ENCODE measurements at places on chromosomes 11 and 22.

DNA sequence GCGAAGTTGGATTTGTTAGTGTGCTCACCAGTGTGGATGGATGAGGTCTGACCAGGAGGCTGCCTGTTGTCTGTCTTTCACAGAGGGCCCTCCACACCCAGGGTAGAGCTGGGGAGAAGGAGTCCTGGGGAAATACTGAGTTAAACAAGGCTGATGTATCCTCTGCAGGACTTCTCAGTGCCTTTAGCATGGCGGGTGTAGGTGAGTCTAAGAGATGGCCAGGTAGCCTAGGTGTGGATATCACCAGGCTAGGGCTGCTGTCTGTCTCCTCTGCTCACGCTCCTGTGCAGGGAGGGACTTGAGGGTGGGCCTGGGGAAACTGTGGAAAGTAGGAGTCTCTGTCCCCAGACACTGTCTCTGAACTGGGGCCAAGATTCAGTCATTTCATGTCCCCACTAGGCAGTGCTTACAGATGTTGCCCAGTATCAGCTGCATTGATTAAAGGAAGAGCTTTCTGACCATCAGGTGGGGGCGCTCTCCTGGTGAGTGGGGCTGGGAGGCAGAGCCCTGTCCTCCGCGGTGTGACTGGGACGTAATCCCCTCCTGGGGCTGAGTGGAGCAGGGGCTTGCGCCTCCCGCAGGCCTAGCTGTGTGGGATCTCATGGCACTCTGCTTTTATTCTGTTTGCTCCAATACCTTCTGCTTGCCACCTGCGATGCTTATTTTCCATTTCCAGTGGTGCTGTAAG is 35.5 kb upstream of the CCDC188 start:
- DNase-seq = no peak

GRCh38 chr11:59413646-59414045 is 12.6 kb downstream of the OR5A2 start:
- no peak for DNase-seq

DNA sequence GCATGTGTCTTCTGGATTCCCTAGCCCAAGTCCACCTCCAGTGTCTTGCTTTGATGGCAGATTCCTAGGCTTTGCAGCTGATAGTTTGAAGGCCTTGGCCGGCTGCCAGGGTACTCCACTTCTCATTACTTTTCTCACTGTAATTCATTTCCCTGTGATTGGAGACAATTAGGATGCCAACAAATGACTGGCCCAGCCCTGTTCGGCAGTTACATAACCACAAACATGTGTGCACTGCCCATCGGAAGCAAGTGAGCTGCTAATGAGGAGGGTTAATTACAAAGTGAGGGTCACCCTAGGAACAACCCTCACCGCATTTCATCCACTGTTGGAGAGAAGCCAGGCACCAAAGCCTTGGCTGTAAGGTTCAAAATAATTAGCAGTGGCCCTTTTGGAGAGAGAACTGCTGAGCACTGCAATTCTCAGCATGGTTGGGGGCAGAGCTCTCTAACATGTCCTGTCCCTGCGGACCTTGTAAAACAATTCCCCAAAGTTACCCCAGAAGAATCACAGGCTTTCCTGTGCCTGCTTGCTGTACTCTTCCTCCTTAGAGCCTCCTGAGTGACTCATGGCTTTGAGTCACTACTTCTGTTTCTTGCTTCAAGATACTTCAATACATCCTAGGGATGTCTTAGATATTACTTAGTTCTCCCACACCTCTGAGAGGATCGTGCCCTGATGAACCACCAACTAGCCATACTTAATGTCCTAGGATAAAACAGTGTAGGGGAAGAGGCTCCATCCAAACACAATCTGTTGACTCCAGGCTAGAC is 109.7 kb upstream of the GALNT18 start:
- DNase-seq = no peak

DNA sequence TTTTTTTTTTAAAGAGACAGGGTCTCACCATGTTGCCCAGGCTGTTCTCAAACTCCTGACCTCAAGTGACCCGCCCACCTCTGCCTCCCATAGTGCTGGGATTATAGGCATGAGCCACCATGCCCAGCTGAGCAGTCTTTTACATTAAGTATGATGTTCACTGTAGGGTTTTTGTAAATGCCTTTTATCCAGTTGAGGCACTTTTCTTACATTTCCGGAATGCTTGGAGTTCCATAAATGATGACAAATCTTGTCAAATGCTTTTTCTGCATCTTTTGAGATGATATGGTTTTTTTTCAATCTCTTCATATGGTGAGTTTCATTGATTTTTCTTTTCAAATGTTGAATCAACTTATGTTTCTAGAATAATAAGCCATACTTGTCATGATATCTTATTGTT is 29.4 kb upstream of the CTTN start:
- DNase-seq = no peak

- no peak for DNase-seq
Measured at GRCh38 chr11:68345776-68346461, 33.5 kb downstream of the LRP5 start.

DNA sequence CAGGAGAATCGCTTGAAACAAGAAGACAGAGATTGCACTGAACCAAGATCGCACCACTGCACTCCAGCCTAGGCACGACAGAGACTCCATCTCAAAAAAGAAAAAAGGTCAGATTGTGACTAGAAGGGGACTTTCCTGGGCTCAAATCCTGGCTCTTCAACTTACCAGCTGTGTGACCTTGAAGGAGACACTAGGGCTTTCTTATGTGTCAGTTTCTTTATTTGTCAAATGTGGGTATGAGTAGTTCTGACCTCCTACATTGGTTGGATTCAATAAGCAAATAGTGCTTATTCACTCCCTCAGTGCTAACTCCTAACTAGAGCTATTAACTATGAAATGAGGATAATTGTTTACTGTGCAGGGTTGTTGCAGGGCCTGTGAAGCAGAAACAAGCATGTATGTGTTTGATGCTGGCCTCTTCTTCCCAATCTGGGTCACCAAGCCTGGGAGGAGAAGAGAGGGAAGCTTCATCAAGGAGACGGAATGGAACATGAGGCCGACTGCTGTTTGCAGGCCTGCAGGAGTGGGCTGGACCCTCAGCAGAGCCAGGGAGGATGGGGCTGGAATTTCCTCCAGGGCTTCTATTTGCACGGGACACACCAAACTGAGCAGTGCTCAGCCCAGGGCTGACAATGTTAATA is 22.5 kb downstream of the RHOD start:
- DNase-seq = no peak

- no peak for DNase-seq
Measured at GRCh38 chr22:24087071-24087795, 76.1 kb downstream of the CABIN1 start.

DNA sequence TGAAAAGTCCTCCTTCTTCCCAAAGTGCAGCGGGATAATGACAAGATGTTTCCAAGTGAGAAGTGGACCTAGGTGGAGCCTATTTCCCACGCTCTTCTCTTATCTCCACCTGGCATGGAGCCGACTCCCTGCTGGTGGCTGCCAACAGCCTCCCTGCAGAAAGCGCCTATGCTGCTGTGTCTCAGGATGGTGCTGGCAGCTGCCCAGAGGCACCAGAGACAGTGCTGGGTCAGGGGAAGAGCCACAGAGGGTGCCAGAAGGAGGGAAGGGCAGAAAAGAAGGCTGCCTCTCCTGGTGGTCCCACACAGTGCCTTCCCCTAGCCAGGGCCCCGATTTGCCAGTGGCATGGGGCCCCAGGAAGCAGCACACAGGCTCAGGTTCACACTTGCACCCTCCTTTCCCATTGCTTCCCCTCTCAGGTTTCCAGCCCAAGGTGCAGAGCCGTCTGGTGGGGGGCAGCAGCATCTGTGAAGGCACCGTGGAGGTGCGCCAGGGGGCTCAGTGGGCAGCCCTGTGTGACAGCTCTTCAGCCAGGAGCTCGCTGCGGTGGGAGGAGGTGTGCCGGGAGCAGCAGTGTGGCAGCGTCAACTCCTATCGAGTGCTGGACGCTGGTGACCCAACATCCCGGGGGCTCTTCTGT is 19.0 kb downstream of the CD5 start:
- no peak for DNase-seq

- no peak for DNase-seq
Measured at GRCh38 chr11:119307219-119307618, 9.7 kb downstream of the MCAM start.

DNA sequence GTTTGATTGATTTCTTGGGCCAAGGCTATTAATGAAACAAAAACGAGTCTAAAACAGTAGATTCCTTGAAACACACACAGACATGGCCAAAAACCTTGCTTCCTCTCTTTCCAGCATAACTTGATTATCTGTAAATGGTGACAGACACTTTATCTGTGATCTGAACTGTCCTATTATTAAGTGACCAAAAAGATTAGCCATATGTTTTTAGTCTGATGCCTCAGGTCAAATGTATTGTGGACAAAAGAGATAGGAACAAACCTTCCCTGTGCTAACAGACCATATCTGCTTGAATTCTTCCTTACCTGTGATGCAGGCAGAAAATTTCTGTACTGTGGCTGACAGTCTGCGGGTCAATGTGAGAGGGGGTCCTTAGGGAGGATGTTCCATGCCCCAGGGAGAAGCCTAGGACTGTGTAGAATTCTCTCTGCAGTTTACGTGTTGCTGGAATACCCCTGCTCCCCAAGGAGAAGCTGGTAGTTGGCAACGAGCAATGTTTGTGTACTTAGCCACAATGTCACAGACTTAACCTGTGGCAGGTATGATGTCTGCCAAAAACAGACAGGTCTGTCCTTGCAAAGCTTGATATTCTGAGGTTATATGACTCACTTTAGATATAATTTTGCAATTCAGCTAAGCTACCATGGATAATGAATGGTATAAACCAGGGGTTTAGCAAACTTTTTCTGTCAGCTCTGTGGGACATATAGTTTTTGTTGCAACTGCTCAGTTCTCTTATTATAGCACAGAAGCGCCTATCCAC is 31.2 kb downstream of the C11orf71 start:
- no peak for DNase-seq

DNA sequence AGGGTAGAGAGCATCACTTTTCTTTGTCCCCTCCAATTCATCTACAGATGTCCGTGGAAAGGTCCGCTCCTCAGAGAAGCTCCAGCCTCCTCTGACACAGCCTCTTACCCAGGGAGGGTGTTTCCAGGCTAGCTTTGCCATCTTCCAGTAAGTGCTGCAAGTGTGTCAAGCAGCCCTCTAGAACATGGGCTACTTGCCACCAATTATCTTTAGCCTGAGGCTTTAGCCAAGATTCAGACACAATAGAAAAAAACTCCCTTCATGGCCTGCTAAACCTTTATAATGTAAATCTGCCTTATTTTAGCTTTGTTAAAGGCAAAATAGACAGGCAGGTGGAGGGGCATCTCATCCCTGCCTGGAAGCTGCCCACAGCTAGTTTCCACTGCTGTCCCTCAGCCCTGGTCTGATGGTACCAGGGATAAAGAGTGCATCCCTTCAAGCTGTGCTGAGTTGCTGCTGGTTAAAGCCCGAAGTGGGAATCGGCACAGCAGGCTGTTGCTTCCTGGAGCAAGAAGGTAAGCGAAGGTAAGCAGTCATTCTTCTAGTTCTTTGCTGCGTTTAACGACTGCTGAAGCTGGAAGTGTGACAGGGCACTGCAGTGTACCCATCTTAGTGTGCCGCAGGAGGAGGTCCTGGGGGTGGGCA is 190.1 kb upstream of the E2F8 start:
- DNase-seq = no peak

DNA sequence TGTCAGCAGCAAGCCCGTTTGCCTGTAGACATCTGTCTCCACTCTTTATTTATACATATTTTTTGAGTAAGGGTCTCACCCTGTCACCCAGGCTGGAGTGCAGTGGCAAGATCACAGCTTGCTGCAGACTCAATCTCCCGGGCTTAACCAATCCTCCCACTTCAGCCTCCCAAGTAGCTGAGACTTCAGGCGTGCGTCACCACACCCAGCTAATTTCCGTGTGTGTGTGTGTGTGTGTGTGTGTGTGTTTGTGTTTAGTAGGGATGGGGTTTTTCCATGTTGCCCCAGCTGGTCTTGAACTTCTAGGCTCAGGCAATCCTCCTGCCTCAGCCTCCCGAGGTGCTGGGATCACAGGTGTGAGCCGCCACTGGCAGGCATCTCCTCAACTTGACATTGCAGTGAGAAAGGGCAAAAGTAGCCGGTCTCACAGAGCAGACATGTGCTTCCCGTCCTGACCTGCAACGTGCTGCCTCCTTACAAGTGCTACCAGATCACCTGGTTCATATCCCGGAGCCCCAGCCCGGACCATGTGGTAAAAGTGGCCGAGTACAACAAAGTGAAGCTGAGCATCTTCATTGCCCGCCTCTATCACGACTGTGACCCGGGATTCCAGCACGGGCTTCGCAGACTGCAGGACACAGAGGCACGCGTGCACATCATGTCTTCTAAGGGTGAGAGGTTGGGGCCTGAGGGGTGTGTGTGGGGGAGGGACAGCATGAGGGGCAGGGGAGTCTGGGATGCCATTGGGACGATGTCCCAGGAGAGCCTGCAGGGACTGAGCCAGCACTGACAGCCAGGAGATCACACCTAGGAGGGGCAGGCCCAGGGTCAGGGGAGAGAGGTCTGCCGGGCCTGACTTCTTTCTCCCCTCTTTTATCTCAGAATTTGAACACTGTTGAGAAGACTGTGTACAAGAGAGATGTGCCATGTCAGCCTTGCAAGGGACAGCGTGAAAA is 5.6 kb upstream of the APOBEC3H start:
- DNase-seq = no peak

- DNase-seq = no peak
Measured at GRCh38 chr11:118015385-118015841, 29.2 kb downstream of the IL10RA start.

DNA sequence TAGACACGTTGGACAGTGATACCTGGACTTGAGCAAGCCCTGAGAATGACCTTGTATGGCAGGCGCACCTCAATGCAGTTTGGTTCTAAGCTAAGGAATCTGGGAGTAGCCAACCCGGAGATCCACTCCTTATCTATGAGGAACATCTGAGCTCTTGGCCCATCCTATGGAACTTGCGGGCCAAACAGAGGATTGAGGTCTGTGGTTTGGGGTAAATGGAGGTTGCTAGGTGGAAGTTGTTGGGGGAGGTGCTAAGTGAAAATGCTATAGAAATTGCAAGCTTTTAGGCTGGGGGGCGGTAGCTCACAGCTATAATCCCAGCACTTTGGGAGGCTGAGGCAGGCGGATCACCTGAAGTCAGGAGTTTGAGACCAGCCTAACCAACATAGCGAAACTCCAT is 8.9 kb downstream of the GDPD5 start:
- no peak for DNase-seq

- DNase-seq = peak; percentile 51
Measured at GRCh38 chr11:48001438-48002021, 21.2 kb downstream of the PTPRJ start.

DNA sequence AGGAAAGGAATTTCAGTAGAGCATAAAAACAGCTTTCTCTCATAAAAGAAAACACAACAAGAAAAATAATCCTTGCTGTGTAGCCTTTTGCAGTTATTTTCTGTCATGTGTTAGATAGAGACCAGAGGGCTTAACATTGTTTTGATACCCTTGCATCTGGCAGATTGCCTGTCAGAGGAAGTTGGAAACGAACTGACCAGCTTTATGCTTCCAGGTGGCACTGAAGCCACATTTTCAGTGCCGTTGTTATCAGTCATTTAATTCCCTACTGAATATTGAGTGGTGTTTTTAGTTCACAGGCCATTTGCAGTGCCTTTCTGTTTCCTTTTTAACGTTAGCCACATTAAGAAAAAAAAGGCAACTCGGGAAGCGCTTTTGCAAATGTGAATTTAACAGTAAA is 21.5 kb upstream of the RAG2 start:
- DNase-seq = no peak

Data from stimulated activated CD8-positive, alpha-beta memory T cell treated with anti-CD3 and anti-CD28 coated beads, Interleukin-7, amount 100 ng/mL, for 48 hours (primary cell).